ENCODE measurements at places on chromosomes 2 and 18. TPM values are rescaled to one million over a fixed set of nuclear protein-coding genes. Genes with fewer than 3 reads are reported as not detected.

GRCh38 chr2:74824679-74825078 lies 9.2 kb upstream of the HK2 start:
- no peaks in the 10 kb centered on the region for H3K4me1 ChIP-seq
- no peak overlapping the region for H3K27ac ChIP-seq
- DNase-seq, result no peak
- H3K36me3 ChIP-seq, result no peaks in the 10 kb centered on the region
- H3K27me3 ChIP-seq, result no peaks in the 10 kb centered on the region

GRCh38 chr18:63325086-63325686 lies 5.6 kb upstream of the BCL2 start:
- H3K36me3 ChIP-seq, result no peaks in the 10 kb centered on the region
- peaks cover 4% of the 10 kb centered on the region for H3K4me1 ChIP-seq
- no peak for DNase-seq
- no peaks in the 10 kb centered on the region for H3K27me3 ChIP-seq
- H3K27ac ChIP-seq, result no peak overlapping the region

DNA sequence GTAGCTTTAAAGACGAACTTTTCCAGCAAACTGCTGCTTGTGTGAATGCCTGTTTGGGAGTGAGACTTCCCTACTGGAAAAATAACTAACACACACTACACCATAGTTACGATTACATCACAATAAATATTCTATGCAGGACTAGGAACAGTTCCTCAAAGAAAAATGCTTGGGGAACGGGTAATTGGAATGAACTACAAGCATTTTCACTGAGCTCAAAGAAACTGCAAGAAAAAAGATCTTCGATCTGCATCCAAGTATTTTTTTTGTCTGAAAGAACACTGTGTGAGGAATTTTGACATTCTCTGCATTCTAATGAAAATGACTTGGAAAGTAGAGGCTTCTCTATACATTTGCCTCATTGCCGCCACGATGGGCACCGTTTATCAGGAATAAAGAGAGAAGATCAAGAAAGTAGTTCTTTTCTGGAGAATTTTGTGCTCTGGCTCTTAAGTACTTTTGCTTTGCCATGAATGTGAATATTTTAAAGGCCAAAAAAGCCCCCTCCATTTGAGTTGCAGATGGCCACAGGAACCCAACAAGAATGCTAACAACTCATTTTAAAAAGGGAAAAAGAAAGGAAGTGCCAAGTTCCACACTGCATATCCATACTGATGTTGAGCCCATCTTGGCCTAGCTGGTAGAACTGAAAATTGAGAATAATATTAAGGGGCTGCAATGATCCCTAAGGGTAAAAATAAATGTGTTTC lies 13.6 kb downstream of the LYPD1 start:
- no peak overlapping the region for H3K4me3 ChIP-seq
- no peaks in the 10 kb centered on the region for H3K36me3 ChIP-seq
- H3K27me3 ChIP-seq, result no peaks in the 10 kb centered on the region
- no peaks in the 10 kb centered on the region for H3K4me1 ChIP-seq

- no peaks in the 10 kb centered on the region for H3K36me3 ChIP-seq
- no peak overlapping the region for H3K4me3 ChIP-seq
- H3K27ac ChIP-seq, result no peak overlapping the region
- H3K4me1 ChIP-seq, result no peaks in the 10 kb centered on the region
- DNase-seq, result no peak
- no peaks in the 10 kb centered on the region for H3K27me3 ChIP-seq
Measured at GRCh38 chr2:12434630-12435098, 282.1 kb upstream of the TRIB2 start.

GRCh38 chr18:23102493-23103261 lies 32.6 kb upstream of the CABLES1 start:
- H3K27me3 ChIP-seq, result no peaks in the 10 kb centered on the region
- no peaks in the 10 kb centered on the region for H3K36me3 ChIP-seq
- DNase-seq, result no peak
- H3K4me1 ChIP-seq, result peaks cover 10% of the 10 kb centered on the region
- H3K4me3 ChIP-seq, result no peak overlapping the region
- H3K27ac ChIP-seq, result no peak overlapping the region

DNA sequence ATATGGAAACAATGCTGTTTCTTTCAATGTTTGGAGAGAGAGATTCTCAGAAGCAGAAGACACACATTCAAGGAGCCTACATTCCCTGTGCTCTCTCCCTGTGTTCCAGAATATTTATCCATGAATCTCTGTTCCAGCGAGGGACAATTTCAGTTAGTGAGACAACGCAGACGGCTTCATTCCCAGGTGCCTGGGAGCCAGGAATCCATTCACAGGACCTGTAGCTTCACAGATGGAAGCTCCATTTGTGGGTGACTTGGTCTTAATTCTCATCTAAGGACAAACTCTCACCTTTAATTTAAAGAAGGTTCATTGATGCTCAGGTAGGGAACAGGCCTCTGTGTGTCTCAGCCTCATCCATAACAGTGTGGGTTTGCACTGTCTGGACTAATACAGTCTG lies 1156.6 kb downstream of the RPIA start:
- no peak overlapping the region for H3K4me3 ChIP-seq
- H3K27me3 ChIP-seq, result peaks cover 15% of the 10 kb centered on the region
- H3K36me3 ChIP-seq, result no peaks in the 10 kb centered on the region
- H3K4me1 ChIP-seq, result no peaks in the 10 kb centered on the region

DNA sequence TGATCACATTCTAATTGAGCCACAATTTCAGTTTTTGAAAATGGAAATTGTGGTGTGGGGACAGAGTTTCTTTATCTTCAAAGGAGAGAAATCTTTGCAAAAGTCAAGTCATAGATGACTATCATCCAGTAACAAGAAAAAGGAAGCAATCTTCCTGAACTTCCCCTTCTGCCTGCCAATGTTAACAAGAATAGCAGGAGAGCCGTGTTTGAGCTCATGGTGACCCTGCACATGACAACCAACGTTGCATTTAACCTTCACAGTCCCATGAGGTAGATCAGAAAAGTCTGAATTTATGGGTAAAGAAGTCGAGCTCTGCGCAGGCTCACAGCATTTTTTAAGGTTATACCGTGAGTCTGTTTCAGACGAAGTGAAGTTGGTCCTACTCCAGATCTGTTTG lies 454.9 kb downstream of the LPIN1 start:
- H3K36me3 ChIP-seq, result no peaks in the 10 kb centered on the region
- H3K27ac ChIP-seq, result no peak overlapping the region
- H3K4me1 ChIP-seq, result no peaks in the 10 kb centered on the region
- H3K27me3 ChIP-seq, result no peaks in the 10 kb centered on the region
- no peak for DNase-seq

- H3K36me3 ChIP-seq, result no peaks in the 10 kb centered on the region
- no peaks in the 10 kb centered on the region for H3K4me1 ChIP-seq
- no peak overlapping the region for H3K27ac ChIP-seq
- no peak overlapping the region for H3K4me3 ChIP-seq
- H3K27me3 ChIP-seq, result no peaks in the 10 kb centered on the region
Measured at GRCh38 chr2:207746131-207746530, 23.6 kb downstream of the FZD5 start.

- H3K4me1 ChIP-seq, result no peaks in the 10 kb centered on the region
- H3K27me3 ChIP-seq, result no peaks in the 10 kb centered on the region
- no peak overlapping the region for H3K27ac ChIP-seq
- no peak overlapping the region for H3K4me3 ChIP-seq
Measured at GRCh38 chr2:106053581-106053980, 140.5 kb downstream of the UXS1 start.

Gene TCF23
- 0.35 TPM for total RNA-seq

DNA sequence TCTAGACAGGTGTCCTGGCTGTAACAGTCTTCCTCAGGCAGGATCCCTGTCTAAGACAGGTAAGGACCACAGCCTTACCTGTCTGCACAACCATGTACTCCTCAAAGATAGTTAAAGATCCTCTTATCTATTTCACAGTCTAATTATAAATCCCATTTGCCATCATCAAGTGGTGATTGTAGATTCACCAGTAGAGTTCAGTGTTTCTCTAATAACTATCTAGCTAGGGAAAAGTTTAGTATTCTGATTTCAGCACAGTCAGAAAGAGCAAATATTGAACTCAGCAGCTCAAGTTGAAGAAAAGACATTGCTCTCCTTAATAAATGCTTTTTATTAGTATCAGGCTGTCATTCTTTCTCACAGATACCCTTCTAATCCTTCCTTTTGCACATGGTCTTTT lies 1305.5 kb upstream of the NXPH2 start:
- H3K36me3 ChIP-seq, result no peaks in the 10 kb centered on the region
- no peak overlapping the region for H3K4me3 ChIP-seq
- H3K4me1 ChIP-seq, result no peaks in the 10 kb centered on the region

- no peaks in the 10 kb centered on the region for H3K36me3 ChIP-seq
- H3K4me1 ChIP-seq, result no peaks in the 10 kb centered on the region
- no peak for DNase-seq
- H3K4me3 ChIP-seq, result no peak overlapping the region
Measured at GRCh38 chr18:48470484-48471180, 61.4 kb upstream of the ZBTB7C start.

Gene DSG4
- total RNA-seq, result not detected

GRCh38 chr2:200414367-200414766 lies 95.5 kb downstream of the KCTD18 start:
- H3K4me3 ChIP-seq, result no peak overlapping the region
- peaks cover 4% of the 10 kb centered on the region for H3K4me1 ChIP-seq
- DNase-seq, result no peak
- no peaks in the 10 kb centered on the region for H3K27me3 ChIP-seq
- H3K36me3 ChIP-seq, result peaks cover 5% of the 10 kb centered on the region

GRCh38 chr2:16625759-16626158 lies 39.9 kb downstream of the CYRIA start:
- DNase-seq, result no peak
- peaks cover 6% of the 10 kb centered on the region for H3K36me3 ChIP-seq
- H3K27ac ChIP-seq, result peak overlapping the region; percentile 66
- no peak overlapping the region for H3K4me3 ChIP-seq
- H3K4me1 ChIP-seq, result peaks cover 67% of the 10 kb centered on the region

DNA sequence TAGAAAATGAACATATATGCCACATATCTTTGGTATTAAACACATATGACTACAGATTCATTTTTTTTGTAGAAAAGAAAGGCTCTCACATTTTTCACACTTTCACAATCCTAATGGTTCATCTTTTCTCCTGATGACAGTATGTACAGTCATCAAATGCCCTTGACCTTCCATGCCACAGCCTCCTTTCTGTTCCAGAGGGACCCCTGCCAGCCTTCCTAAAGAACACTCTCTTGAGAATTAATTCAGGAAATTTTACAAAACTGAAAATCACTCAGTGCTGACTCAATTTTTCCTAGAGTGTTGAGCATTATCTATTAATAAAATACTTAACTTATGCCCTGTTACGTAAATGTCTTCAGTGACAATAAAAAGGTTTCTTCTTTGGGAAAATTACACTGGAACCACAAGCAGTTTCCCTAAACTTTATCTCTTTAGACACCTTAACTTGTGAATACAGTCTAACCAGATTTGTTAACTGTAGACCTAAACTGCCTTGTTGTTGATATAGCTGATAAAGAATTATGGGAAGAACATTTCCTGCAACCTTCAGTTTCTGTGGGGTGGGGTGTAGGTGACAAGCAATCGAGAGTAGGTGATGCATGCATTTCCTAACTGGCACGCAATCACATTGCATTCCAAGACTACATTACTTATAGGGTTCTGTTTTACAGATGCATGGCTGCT lies 15.3 kb upstream of the ACOXL start:
- no peak overlapping the region for H3K4me3 ChIP-seq
- H3K27me3 ChIP-seq, result no peaks in the 10 kb centered on the region
- H3K27ac ChIP-seq, result peak overlapping the region; percentile 56
- no peaks in the 10 kb centered on the region for H3K36me3 ChIP-seq

DNA sequence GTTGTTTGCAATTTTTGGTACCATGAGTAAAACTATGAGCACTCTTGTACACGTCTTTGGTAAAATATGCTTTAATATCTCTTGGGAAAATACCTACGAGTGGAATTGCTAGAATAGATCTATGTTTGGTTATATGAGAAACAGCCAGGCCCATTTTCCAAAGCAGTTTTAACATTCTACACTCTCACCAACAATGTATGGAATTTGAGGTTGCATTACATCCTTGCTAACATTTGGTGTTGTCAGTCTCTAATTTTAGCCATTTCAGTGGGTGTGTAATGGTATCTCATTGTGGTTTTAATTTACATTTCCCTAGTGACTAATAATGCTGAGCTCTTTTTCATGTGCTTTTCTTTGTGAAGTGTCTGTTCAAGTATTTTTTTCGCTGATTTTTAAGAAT lies 118.9 kb upstream of the TCF4 start:
- no peak for DNase-seq
- no peak overlapping the region for H3K4me3 ChIP-seq
- no peaks in the 10 kb centered on the region for H3K36me3 ChIP-seq
- H3K27me3 ChIP-seq, result no peaks in the 10 kb centered on the region

DNA sequence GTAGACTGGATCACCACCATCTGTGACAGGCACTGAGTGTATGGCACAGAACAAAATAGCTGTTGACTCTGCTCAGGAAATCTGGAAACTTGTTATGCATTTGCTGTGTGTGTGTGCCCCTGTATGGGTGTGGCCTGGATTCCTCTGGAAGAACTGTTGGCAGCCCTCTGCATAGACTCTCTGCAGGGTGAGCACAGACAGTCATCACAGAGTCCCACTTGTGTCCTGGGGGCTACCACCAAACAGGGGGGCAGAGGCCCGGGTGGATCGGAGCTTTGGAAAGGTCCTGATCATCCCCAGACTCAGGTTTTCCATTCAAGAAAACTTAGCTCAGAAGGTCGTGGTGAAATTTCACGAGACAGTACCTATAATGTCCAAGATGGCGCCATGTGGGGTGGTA lies 258.6 kb downstream of the SOX11 start:
- DNase-seq, result no peak
- no peaks in the 10 kb centered on the region for H3K27me3 ChIP-seq
- no peaks in the 10 kb centered on the region for H3K4me1 ChIP-seq
- no peak overlapping the region for H3K27ac ChIP-seq

Gene LYPD1
- not detected for total RNA-seq

- H3K27ac ChIP-seq, result no peak overlapping the region
- no peaks in the 10 kb centered on the region for H3K36me3 ChIP-seq
- H3K4me3 ChIP-seq, result no peak overlapping the region
- peaks cover 6% of the 10 kb centered on the region for H3K4me1 ChIP-seq
- no peaks in the 10 kb centered on the region for H3K27me3 ChIP-seq
Measured at GRCh38 chr2:134933732-134934131, 15.1 kb downstream of the CCNT2 start.

DNA sequence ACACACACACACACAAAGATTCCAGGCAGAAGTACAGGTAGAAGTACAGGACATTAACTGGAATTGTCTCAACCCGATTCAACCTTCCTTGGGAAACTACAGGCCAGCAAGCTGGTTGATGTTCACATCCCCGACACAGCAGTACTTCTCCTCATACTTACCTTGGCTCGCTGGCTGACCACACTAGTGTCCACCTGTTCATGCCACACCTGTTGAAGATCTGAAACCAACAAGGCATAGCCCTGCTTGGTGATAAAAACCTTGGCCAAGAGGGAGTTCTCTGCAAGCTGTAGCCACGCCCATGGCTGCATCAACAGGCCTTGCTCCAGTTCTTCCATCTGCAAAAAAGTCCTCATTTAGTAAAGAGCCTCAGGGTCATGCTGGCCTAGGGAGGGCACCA lies 2.6 kb downstream of the NHEJ1 start:
- DNase-seq, result no peak
- peaks cover 17% of the 10 kb centered on the region for H3K36me3 ChIP-seq
- H3K27ac ChIP-seq, result no peak overlapping the region

Gene CDH20
- total RNA-seq, result 0.08 TPM

Gene LHCGR
- total RNA-seq, result not detected

GRCh38 chr18:44508474-44508873 lies 172.2 kb upstream of the SETBP1 start:
- H3K4me3 ChIP-seq, result no peak overlapping the region
- no peak for DNase-seq
- H3K36me3 ChIP-seq, result no peaks in the 10 kb centered on the region
- H3K27ac ChIP-seq, result no peak overlapping the region
- no peaks in the 10 kb centered on the region for H3K4me1 ChIP-seq

All from adrenal gland (tissue), 19 donors.